ENCODE measurements at places on chromosomes 7 and 10.

DNA sequence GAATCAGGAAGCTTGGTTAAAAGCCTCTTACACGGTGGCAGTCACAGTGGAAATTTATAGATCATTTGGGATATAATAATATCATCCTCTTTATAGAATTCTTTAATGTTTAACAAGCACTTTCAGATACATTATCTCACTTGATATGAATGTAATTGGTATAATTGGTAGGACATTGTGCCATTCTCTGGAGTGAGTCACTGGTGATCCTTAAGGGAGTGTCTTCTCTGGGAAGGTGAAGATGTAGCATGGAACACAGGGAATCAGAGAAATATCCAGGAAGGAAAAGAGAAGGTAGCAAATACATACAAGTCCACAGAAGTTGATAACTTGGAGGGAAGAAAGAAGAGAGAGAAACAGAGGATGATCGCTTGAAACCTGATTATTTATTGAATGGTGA is 9.8 kb downstream of the PTPRZ1 start:
- DNase-seq = no peak

- no peak for DNase-seq
Observed at GRCh38 chr10:43190775-43191174, 52.5 kb downstream of the CSGALNACT2 start.

DNA sequence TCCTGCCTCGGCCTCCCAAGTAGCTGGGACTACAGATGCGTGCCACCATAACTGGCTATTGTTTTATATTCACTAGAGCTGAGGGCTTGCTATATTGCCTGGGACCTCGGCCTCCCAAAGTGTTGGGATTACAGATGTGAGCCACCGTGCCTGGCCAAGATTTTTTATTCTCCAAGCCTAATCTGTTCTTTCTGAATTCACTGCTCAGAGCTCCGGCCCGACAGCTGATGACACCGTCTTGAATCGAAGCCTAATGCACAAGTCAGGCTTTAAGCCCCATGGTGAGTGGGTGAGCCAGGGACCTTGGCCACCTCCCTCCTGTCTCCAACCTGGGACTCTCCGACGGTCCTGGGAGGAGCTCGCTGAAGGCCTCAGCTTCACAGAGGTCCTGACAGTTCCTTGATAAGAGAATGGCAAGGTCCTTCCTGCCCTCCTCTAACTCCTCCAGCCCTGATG is 338.9 kb downstream of the WDR37 start:
- DNase-seq = no peak

DNA sequence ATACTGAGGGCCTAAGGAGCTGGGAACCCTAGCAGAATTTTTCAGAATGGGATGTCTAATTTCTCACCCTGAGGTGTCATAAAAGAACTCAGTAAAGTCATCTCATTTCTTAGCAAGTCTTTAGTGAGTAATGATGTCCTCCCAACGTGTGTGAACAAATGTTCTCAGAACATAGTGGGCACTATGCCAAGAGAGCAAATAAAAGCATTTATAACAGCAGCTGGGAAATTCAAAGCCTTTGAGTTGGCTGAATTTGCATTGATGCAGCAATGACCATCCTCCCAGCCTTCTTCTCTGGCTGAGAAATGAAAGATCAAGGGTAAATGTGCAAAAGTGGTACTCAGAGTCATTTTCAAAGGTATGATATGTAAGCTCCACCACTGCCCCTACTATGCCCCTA is 109.4 kb downstream of the FAM107B start:
- DNase-seq = no peak

DNA sequence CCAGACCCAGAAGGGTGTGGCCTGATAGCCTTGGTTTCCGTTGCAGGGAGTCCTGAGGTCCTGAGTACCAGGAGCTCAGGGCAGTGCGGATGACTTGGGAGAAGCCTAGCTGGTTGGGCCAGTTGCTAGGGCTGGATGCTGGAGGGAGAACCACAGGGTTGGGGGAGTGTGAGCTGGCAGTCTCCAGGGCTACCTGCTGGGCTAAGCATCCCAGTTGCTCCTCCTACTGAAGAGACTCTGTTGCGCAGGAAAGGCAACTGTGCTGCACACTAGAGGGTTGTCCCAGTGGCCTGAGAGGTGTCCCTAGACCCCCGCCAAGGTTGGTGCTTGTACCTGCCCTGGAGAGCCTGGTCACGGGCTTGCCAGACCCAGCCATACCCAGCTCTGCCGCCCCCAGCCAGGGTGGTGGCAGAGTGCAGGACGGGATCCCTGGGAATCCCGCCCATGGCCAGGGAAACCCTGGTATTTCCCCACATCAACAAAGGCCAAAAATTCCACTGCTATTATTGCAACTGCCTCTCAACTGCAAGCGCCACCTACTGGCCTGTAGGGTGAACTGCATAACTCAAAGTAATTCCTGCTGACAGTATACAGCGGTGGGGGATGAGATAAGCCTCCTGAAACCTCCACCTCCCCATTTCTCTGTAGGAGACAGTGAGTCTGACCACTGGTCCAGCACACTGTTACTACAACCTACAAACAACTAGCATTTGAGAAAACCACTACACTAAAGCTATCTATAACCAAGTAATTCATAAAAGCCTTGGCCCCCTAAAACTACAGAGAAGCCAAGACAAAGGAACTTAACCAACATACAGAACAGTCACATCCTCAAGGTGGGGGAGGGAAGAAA is 67.6 kb upstream of the DDC start:
- DNase-seq = peak; percentile 25

DNA sequence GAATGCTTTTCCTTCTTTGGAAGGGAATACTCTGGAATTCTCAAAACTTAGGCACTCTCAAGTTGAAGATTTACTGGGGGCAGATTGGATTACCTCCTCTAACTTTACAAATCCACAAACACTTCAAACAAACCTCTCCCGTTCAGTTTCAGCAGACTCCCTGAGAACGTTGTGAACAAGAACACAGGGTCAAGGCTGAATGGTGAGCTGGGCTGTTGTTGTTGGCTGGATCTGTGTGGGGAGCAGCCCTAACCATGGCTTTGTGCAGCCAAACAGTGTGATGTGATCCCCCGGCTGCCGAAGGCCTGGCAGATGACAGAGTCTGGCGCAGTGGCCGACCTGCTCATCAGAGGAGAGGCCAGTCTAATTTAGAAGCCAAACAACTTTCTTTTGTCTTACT is 93.1 kb downstream of the BMPER start:
- no peak for DNase-seq

Measured in T-helper 22 cell (primary cell).